ENCODE measurements at places on chromosomes 4 and X.

DNA sequence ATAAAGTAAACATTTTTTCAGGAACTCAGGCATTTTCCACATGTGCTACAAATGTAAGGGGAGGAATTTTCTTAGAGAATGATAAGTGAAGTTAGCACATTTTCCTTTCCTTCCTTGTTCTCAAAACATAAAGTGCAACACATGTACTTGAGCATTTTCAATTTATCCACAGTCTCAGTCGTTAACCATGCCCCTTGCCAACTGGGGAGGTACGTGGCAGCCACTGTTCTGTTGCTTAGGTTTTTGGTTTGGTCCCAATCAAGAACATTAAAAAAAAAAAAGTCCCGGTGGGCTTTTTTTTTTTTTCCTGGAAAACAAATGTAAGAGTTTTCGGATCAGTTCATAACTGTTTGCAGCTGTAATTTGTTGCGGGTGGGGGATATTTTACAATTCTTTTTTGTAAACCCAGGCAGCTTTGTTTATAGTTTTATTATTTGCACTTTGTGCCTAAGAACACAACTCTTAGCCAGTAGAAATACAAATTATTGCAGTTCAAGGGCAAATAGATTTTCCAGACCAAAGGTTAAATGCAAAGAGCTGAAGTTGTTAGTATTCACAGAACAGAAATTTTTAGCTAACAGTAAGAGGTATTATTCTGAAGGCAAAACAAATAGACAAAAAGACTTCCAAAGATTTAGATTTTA, 112.1 kb upstream of the NAP1L5 start:
- DNase-seq = no peak

DNA sequence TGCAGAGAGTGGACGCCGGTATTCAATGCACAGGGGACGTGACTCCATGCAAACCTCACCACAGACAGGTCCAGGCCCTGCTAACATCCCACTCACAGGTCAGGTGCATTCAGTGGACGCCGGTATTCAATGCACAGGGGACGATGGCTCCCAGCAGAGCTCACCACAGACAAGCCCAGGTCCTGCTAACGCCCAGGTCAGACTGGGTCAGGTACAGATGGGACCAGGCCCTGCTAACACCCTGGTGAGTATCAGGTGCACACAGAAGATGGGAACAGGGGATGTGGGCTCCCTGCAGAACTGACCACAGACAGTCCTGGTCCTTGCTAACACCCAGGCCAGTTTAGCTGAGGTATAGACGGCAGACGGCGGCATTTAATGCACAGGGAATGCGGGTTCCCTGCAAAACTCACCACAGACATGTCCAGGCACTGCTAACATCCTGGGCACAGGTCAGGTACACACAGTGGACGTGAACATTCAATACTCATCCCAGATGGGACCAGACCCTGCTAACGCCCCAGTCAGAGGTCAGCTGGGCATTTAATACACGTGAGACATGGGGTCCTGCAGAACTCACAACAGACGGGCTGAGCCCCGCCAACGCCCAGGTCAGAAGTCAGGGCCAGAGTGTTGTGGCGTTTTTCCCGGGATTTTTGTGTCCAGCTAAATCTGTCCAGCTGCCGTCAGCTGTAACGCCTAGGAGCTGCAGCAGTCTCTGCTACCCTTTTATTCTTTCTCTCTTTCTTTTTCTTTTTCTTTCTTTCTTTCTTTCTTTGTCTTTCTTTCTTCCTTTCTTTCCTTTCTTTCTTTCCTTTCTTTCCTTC, 99.2 kb downstream of the SHOX start:
- no peak for DNase-seq

DNA sequence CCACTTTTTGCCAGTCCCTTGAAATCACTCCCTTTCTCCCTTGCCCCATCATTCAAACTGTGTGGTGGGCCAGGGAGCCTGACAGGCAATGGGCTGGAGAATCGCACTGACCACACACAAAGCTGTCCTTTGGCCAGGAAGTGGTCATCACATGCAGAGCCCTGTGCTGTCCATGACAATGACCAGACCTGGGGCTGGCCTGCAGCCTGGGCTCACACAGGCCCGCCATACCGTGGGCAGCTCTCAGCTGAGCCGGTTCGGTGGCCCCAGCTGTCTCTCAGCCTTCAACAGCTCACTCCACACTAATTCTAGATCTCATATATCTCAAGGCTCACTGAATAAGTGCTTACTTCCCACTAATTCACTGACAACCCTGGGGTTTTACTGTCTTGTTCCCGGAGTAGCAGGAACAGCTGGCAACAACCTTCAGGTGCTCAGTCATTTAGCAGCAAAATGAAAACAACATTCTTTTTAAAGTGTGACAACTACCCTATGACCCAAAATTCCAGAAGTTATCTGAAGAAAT, 48.0 kb downstream of the USP46 start:
- no peak for DNase-seq

GRCh38 chrX:136497556-136498052, at the start of gene HTATSF1:
HTATSF1 (plus strand) TSS chrX:136497592; CDS start chrX:136497685, 93 bp downstream.
- peak; percentile 4 for DNase-seq

GRCh38 chr4:185582651-185583400, 47.5 kb upstream of the PDLIM3 start:
- no peak for DNase-seq

GRCh38 chr4:32002037-32002747, 1282.0 kb downstream of the PCDH7 start:
- no peak for DNase-seq

DNA sequence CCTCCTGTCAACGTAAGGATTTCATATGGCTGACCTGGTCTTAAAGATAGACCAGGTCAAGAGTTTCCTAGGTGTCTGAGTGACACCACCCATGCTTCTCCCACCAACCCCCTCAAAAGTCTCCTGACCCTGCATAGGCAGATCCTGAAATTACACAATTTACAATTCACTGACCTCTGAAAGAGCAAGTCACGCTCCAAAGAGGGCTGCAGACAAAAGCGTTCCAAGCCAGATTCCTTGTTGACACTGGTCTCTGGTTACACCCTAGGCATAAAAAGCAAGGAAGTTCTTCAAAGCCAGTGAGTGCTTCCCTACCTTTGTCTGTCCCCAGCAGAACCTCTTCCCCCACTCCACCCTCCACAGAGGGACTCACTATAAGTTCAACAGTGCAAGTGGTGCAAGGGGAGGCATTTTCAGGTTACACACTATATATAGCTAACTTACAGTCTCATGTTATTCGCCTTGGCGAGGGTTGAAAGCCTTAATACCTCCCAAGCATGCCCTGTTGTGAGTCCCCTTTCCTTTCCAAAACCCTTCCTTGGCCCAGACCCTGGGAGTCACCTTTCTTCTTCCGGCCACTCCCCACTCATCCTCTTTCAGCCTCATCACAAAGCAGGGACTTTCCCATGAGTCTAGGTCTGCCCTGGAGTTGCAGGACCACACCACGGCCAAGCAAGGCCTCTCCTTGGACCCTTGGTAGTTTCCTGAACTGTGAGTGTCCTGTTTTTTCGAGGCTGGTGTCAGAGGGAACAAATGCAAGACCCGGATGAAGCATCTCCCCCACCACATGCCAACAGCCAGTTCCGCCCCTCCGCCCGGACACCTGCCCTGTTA, 58.0 kb upstream of the KLF3 start:
- DNase-seq = no peak

GRCh38 chrX:42143866-42144592, 220.7 kb upstream of the CASK start:
- no peak for DNase-seq

- no peak for DNase-seq
Observed at GRCh38 chr4:147651563-147651962, 32.4 kb downstream of the PRMT9 start.

DNA sequence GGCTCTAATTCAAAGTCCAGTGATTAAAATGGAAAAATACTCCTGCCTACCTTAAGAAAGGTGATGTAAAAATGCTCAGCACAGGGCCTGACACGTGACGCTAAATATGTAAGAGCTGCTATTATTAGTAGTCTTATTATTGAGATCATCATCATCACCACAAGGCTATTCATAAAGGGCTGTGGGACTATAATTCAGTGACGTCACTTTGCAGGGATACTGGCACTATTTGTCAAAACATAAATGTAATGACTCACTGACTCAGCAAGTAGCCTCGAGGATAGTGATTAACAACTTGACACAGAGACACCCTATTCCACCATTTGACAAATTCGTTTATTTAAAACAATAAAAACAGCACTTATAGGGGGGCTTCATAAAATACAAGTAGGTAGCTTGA, 258.9 kb downstream of the SPANXN1 start:
- no peak for DNase-seq

GRCh38 chr4:21198683-21199082, 498.4 kb downstream of the PACRGL start:
- DNase-seq = no peak

DNA sequence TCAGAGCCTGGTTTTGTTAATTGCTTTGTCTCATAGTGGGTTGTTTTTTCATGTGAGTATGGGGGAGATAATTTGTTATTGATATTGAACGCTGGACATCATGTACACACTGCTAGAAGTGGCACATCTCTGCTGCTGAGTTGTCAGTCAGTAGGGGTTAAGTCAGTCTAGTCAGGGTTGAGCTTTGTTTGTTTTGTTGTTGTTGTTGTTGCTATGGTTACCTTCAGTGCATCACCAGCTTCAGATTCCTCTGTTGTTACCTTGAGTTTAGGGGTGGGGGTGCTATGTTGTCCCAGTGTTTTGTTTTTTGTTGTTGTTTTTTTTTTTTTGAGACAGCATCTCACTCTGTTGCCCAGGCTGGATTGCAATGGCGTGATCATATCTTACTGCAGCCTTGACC, 9.9 kb downstream of the YIPF6 start:
- DNase-seq = no peak

DNA sequence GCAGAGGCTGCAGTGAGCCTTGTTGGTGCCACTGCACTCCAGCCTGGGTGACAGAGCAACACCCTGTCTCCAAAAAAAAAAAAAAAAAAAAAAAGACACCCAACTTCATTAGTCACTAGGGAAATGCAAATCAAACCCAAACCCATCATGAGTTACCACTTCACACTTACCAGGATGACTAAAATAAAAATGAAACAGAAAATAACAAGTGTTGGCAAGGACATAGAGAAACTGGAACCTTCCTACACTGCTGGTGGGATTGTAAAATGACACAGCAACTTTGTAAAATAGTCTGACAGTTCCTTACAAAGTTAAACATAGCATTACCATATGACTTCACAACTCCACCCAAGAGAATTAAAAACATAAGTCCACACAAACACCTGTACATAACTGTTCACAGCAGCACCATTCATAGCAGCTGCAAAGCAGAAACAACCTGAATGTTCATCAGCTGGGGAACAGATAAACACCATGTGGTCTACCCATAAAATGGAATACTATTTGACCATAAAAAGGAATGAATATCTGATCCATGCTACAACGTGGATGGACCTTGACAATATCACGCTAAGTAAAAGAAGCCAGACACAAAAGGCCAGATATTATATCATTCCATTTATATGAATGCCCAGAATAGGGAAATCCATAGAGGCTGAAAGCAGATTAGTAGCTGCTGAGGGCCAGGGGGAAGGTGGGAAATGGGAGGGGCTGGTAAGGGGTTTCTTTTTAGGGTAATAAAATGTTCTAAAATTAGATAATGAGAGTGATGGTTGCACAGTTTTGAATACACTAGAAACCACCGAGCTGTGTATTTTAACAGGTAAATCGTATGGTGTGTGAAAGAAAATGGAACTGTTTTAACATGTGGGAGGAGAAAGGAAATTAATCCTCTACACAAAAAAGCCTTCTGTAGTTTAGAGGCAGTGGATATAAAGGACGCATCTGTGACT, 18.3 kb downstream of the CD99L2 start:
- no peak for DNase-seq

GRCh38 chr4:6935965-6936364, 26.3 kb downstream of the TBC1D14 start:
- no peak for DNase-seq

- no peak for DNase-seq
Observed at GRCh38 chr4:62601737-62602136, 1401.6 kb downstream of the ADGRL3 start.

DNA sequence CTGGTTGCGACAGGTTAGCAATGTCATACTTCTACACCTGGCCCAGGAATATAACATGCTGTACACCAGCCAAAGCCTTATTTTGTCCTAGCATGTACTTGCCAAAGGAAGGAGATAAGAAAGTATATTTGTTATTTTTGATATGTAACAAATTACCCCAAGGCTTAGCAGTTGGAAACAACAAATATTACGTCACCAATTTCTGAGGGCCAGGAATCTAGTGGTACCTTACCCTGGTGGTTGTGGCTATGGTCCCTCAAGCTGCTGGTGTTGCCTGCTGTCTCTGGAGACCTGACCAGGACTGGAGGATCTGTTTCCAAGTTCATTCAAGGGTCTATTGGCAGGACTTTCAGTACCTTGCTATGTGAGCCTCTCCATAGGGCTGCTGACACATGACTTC, 135.5 kb upstream of the BANK1 start:
- no peak for DNase-seq

DNA sequence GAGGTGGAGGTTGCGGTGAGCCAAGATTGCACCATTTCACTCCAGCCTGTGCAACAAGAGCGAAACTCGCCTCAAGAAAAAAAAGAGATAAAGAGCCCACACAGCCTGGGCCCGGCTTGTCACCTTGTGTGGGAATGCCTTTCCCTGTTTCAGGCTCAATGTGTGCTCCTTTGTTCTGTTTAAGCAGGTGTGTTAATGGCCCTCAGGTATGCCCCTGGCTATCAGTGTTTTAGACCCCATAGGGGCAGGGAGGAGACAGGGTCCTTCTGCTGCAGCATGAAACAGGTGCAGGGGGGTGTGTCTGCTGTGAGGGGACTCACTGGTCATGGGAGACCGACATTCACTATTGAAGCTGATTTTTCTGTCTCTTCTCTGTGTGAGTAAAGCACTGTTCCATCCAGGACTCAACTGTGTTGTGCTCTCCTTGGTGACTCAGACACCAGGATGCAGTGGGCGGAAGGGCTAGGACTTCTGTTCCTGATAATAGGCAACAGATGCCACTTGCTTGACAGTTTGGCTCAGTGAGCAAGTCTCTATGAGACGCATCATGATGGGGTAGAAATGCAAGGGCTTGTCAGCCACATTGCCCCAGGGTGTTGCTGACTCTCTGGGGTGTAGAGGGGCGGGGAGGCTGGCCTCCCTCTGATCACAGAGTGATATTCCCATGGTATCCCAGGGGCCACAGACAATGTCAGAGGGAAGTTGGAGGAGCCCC, 15.6 kb upstream of the LAP3 start:
- peak; percentile 32 for DNase-seq

DNA sequence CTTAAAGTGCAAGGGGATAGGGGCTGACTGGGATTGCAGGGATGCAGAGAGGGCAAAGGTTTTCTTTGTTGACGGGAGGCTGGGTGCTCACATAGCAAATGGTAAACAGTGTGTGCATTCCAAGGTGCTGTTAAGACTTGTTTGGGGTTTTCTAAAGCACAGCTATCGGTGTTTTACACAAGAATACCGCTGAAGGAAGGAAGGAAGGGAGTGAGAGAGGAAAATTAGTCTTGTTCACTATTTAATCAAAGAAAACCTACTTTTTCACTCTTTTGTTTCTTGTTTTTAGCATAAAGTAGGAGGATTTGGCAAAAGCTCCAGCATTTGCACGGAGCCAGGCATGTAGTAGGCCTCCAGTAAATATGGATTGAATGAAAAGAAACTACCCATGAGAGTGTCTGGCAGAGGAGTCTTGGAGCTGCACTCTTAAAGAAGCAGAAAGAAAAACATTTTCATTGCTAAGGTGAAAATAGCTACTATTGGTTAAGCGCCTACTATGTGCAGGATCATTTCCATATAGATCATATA, 99.7 kb downstream of the FIP1L1 start:
- no peak for DNase-seq

GRCh38 chr4:121096629-121097028, 24.3 kb upstream of the NDNF start:
- peak; percentile 36 for DNase-seq

Measured in kidney capillary endothelial cell (primary cell).